ENCODE measurements at places on chromosomes 5 and 9.

- no peak for DNase-seq
- H3K4me1 ChIP-seq: no peaks in the 10 kb centered on the region
- H3K36me3 ChIP-seq: peaks cover 2% of the 10 kb centered on the region
These were observed 18.5 kb upstream of the FKTN start for GRCh38 chr9:105539452-105539851.

GRCh38 chr9:119280740-119281485, 88.3 kb downstream of the BRINP1 start:
- peaks cover 2% of the 10 kb centered on the region for H3K27me3 ChIP-seq
- no peak overlapping the region for H3K27ac ChIP-seq
- no peak for DNase-seq
- no peak overlapping the region for H3K4me3 ChIP-seq
- H3K36me3 ChIP-seq: no peaks in the 10 kb centered on the region
- H3K4me1 ChIP-seq: no peaks in the 10 kb centered on the region

DNA sequence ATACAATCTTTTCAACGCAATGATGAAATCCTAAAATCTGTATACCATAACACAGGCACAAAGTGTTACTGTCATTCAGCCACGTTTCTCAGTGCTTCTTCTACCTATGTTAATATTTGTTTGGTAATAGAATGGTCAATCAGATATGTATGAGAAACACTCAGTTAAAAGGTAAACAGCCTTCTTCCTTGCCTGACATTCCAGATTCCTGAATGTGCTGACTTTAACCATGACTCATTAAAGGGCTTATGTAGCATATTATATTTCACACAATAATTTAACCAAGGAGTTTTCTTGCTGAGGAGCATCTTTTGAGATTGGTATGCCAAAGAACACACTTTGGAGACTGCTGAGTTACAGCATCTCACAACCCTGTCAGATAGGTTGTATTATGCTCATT, 187.6 kb downstream of the CETN3 start:
- DNase-seq: no peak
- no peaks in the 10 kb centered on the region for H3K27me3 ChIP-seq
- H3K4me3 ChIP-seq: no peak overlapping the region

- no peak for DNase-seq
- H3K36me3 ChIP-seq: no peaks in the 10 kb centered on the region
- no peak overlapping the region for H3K4me3 ChIP-seq
- no peaks in the 10 kb centered on the region for H3K4me1 ChIP-seq
- no peaks in the 10 kb centered on the region for H3K27me3 ChIP-seq
These were observed 16.4 kb upstream of the UBTD2 start for GRCh38 chr5:172299916-172300439.

DNA sequence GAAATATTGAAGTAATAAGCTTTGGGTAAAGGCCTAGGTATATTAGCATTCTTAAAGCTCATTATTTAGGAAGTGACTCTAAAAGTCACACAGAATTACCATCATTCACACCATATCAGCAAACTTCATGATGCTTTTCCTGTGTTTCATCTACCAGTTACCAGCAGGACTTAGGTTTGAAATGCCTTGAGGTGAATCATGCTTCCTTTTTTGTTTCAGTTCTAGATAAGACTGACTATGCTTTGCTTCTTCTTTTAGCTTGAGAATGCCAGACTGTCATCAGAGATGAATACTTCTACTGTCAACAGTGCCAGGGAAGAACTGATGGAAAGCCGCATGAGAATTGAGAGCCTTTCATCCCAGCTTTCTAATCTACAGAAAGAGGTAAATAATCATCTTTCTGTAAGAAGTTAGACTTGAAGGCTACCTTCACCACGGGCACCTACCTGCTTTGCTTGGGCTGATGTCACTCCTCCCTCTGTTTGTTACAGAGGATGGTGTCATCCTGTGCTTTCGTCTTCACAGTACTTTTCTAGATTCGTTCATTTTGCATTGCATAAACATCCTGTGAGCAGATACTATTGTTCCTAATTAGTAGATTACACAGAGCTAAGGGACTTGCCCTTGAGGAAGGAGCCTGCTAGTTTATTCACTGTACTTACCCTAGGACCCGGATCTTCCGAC, 34.7 kb downstream of the LMNB1 start:
- no peaks in the 10 kb centered on the region for H3K27me3 ChIP-seq
- H3K4me3 ChIP-seq: no peak overlapping the region
- no peak for DNase-seq

- H3K27ac ChIP-seq: no peak overlapping the region
- no peaks in the 10 kb centered on the region for H3K4me1 ChIP-seq
- H3K36me3 ChIP-seq: no peaks in the 10 kb centered on the region
- DNase-seq: no peak
- H3K27me3 ChIP-seq: no peaks in the 10 kb centered on the region
- H3K4me3 ChIP-seq: no peak overlapping the region
These were observed 17.5 kb downstream of the SPOCK1 start for GRCh38 chr5:137481596-137481995.

DNA sequence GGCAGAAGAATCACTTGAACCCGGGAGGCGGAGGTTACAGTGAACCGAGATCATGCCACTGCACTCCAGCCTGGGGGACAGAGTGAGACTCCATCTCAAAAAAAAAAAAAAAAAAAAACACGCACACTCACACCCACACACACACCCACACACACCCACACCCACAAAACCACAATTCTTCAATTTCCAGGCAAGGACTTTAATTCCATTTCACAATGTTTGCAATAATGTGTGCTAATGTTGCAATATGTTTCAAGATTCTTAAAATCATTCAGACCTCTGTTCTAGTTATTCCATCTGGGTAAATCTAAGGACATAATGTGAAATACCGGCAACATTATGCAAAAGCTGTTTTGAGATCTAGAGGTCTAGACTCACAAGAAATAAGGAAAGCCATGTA, 28.3 kb downstream of the CCDC69 start:
- H3K27me3 ChIP-seq: no peaks in the 10 kb centered on the region
- H3K4me1 ChIP-seq: no peaks in the 10 kb centered on the region
- peaks cover 3% of the 10 kb centered on the region for H3K36me3 ChIP-seq

DNA sequence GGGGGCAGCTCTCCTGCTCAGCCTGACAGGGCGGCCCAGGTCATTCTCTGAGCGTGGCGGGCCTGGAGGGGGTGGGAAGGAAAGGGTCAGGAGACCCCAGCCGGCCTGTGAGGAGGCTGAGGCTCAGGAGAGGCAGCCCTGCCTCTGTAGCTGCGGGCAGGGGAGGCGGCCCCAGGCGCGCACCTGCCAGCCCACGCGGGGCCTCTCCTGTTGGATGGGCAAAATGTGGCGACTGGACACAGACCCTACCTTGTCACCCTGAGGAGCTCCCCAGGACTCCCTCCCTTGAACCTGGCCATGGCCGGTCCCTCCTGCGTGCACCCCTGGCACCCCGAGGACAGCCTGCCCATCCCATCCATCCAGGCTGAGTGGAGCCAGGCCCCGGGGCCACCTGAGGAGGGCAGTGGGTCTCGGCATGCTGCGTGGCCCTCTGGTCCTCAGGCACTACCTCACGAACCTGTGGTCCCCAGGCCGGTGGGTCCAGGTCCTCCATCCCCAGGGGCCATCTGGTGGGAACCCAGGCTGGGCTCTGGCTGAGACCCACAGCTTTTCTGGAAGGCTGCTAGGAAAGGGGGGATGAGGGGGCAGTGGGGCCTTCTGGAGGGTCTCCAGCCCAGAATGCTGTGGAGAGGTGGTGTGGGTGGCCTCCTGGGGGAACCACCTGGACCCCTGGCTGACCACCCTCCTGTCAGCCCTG, 15.1 kb upstream of the NRARP start:
- H3K4me1 ChIP-seq: peaks cover 61% of the 10 kb centered on the region
- no peaks in the 10 kb centered on the region for H3K36me3 ChIP-seq
- no peak for DNase-seq
- H3K4me3 ChIP-seq: no peak overlapping the region
- no peak overlapping the region for H3K27ac ChIP-seq

- H3K4me1 ChIP-seq: no peaks in the 10 kb centered on the region
- H3K36me3 ChIP-seq: no peaks in the 10 kb centered on the region
- no peak overlapping the region for H3K27ac ChIP-seq
These were observed 53.7 kb downstream of the TGFBR1 start for GRCh38 chr9:99158629-99159028.

- peak; percentile 54 for DNase-seq
- no peak overlapping the region for H3K27ac ChIP-seq
- H3K4me1 ChIP-seq: no peaks in the 10 kb centered on the region
- no peak overlapping the region for H3K4me3 ChIP-seq
- no peaks in the 10 kb centered on the region for H3K27me3 ChIP-seq
These were observed 307.6 kb downstream of the CWC27 start for GRCh38 chr5:65076251-65076869.

- no peaks in the 10 kb centered on the region for H3K36me3 ChIP-seq
- no peaks in the 10 kb centered on the region for H3K27me3 ChIP-seq
- DNase-seq: no peak
- H3K27ac ChIP-seq: no peak overlapping the region
- H3K4me3 ChIP-seq: no peak overlapping the region
These were observed 818.8 kb upstream of the TYRP1 start for GRCh38 chr9:11874414-11874813.

DNA sequence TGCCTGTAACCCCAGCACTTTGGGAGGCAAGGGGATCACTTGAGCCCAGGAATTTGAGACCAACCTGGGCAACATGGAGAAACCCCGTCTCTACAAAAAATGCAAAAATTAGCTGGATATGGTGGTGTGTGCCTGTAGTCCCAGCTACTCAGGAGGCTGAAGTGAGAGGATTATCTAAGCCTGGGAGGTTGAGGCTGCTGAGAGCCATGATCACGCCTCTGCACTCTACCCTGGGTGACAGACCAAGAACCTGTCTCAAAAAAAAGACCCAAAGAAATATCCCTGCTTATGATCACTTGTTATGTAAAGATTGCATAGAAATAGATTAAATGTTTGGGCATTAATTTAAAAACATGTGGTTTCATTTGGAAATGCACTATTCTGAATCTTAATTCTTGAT, 125.1 kb downstream of the UGCG start:
- DNase-seq: no peak
- H3K4me3 ChIP-seq: no peak overlapping the region
- no peaks in the 10 kb centered on the region for H3K27me3 ChIP-seq
- H3K36me3 ChIP-seq: no peaks in the 10 kb centered on the region
- no peaks in the 10 kb centered on the region for H3K4me1 ChIP-seq

GRCh38 chr5:93433422-93433821, 147.6 kb downstream of the NR2F1-AS1 start:
- no peak for DNase-seq
- H3K27me3 ChIP-seq: no peaks in the 10 kb centered on the region
- H3K4me3 ChIP-seq: no peak overlapping the region
- H3K4me1 ChIP-seq: no peaks in the 10 kb centered on the region
- no peak overlapping the region for H3K27ac ChIP-seq
- no peaks in the 10 kb centered on the region for H3K36me3 ChIP-seq

DNA sequence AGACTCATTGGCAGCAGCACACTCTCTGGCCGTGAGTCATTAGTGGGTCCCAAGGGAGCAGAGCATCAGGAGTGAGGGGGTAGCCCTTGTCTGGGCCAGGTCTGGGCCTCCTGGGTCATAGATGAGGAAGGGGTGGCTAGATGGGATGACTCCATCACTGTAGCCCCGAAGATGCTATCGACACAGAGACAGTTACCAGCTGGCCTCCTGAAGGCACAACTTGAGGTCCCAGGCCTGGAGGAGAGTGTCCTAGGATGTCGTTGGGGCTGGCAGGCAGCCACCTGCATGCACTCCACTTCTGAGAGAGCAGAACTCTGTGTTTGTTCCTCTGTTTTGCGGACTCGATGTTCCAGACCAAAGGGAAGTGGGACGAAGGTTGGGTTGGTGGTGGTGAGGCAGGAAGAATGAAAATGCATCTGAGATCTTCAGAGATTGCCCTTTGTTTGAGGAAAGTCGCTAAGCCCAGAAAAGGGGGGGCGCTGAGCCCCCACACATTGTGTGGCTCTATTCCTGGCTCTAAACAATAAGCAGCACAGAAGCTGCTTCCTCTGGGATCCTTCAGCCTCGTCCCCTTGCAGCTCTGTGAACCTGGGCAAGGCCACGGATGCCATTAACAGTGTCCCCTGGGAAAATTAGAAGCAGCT, 4.7 kb downstream of the BTNL9 start:
- H3K36me3 ChIP-seq: no peaks in the 10 kb centered on the region
- H3K27ac ChIP-seq: peak overlapping the region; percentile 29
- peaks cover 15% of the 10 kb centered on the region for H3K27me3 ChIP-seq
- peak; percentile 26 for DNase-seq
- H3K4me3 ChIP-seq: no peak overlapping the region

GRCh38 chr9:128998462-128998861, 29.7 kb downstream of the SH3GLB2 start:
- no peak overlapping the region for H3K4me3 ChIP-seq
- H3K4me1 ChIP-seq: peaks cover 13% of the 10 kb centered on the region
- DNase-seq: no peak
- H3K36me3 ChIP-seq: peaks cover 91% of the 10 kb centered on the region
- no peaks in the 10 kb centered on the region for H3K27me3 ChIP-seq

DNA sequence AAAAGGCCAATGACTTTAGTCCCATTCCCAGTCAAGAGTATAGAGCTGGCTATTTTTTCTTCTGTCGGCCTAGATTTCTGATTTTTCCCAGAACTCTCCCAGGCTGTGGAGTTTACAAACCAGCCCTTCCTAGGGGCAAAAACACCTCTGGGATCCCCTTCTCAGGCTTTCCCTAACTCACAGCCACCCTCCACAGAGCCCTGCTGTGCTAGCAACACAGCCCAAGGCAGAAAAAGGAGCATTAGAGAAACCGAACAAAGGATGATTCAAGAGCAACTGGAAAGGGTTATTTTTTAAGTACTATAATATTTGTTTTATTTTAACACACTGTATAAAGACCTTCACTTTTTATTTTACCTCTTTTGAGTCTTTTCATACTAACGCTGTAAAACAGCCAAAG, 234.8 kb downstream of the GLIS3 start:
- no peaks in the 10 kb centered on the region for H3K36me3 ChIP-seq
- no peaks in the 10 kb centered on the region for H3K27me3 ChIP-seq
- H3K4me3 ChIP-seq: no peak overlapping the region

GRCh38 chr5:31936683-31937082, 237.4 kb downstream of the GOLPH3 start:
- no peaks in the 10 kb centered on the region for H3K27me3 ChIP-seq
- H3K27ac ChIP-seq: no peak overlapping the region
- H3K36me3 ChIP-seq: no peaks in the 10 kb centered on the region
- no peak overlapping the region for H3K4me3 ChIP-seq

GRCh38 chr9:1083325-1083913, 33.3 kb downstream of the DMRT2 start:
- peak overlapping the region; percentile 37 for H3K27ac ChIP-seq
- no peaks in the 10 kb centered on the region for H3K27me3 ChIP-seq
- H3K4me3 ChIP-seq: peak overlapping the region; percentile 48
- H3K36me3 ChIP-seq: no peaks in the 10 kb centered on the region
- peak; percentile 83 for DNase-seq

DNA sequence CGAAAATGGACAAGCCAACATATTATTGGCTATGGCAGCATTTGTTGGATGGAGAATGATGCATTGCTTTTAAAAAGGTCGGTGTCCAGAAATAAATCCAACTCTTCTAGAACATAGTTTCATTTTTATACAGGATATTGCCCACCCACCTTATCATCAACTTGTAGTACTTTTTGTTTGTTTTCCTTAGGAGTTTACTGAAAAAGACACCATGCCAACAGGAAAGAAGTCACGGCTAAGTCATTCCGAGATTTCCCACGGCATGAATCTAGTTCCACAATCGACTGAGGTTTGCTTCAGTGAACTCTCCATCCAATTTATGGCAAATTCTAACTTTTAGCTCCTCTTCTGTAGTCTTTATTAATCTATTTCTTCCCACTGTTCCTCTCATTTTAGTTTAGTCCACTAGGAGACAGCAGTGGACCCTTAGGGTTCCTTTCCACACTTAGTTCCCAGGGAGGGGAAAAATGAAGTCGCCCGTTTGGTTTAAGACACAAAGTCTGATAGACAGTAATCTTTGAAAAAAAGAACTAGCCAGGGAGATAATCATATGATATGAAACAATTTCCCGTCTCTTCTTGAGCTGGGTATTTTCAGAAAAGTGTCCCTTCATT, 237.5 kb downstream of the AP3B1 start:
- H3K27ac ChIP-seq: no peak overlapping the region
- H3K4me1 ChIP-seq: no peaks in the 10 kb centered on the region
- no peaks in the 10 kb centered on the region for H3K36me3 ChIP-seq
- DNase-seq: no peak
- H3K27me3 ChIP-seq: no peaks in the 10 kb centered on the region
